ENCODE measurements at places on chromosomes 5 and 9.

GRCh38 chr5:74251141-74252035 lies 389.1 kb downstream of the ENC1 start:
- peak; percentile 57 for DNase-seq

DNA sequence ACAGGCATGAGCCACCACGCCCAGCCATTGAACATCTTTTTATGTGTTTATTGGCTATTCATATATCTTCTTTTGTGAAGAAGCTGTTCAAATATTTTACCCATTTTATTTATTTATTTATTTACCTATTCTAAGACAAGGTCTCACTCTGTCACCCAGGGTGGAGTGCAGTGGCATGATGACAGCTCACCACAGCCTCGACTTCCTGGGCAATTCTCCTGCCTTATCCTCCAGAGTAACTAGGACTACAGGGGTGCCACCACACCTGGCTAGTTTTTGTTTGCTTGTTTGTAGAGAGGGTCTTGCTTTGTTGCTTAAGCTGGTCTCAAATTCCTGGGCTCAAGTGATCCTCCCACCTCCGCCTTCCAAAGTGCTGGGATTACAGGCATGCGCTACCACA lies 33.5 kb downstream of the NAIF1 start:
- no peak for DNase-seq

DNA sequence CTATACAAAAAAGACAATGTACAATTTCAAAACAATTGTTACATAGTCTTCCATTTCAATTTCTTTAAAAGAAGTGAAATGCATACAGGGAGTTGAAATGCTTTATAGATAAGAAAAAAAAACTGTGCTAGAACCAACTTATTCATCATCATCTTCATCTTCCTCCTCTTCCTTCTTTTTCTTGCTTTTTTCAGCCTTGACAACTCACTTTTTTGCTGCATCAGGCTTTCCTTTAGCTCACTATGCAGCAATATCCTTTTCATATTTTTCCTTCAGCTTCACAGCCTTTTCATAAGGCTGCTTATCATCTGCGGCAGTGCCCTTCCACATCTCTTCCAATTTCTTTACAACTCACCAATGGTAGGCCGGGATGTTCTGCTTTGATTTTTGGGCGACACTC lies 4.4 kb downstream of the LHFPL2 start:
- no peak for DNase-seq

DNA sequence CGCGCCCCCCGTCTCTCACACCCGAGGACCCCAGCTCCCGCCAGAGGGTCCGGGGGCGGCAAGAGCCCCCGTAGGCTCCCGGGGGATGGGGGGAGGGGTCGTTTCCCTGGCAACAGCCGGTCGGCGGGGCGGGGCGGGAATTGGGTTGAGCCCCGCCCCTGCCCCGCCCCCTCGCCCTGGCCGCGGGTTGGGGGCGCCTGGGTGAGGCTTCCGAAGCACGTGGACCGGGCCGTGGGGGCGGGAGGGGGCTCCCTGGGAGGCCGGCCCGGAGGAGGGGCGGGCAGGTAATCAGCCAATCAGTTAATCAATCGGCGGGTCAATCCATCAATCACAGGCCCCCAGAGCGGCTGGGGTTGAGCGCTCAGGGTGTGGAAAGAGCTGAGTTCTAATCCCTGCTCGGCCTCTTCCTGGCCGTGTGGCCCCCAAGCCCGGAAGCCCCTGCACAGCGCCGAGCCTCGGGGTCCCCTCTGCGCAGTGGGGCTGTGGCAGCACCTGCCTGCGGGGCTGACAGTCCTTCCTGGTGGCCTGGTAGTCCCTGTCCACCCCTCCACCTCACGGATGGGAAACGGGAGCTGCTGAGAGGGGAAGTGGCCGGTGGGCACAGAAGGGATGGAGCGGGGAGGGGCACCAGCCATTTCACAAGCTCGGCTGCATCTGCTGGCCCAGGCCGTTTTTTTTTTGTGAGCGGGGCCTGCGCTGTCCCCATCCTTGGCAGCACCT lies 174.2 kb upstream of the IER5L start:
- no peak for DNase-seq

GRCh38 chr5:71457106-71457505 lies 1.7 kb downstream of the BDP1 start:
- DNase-seq = no peak

DNA sequence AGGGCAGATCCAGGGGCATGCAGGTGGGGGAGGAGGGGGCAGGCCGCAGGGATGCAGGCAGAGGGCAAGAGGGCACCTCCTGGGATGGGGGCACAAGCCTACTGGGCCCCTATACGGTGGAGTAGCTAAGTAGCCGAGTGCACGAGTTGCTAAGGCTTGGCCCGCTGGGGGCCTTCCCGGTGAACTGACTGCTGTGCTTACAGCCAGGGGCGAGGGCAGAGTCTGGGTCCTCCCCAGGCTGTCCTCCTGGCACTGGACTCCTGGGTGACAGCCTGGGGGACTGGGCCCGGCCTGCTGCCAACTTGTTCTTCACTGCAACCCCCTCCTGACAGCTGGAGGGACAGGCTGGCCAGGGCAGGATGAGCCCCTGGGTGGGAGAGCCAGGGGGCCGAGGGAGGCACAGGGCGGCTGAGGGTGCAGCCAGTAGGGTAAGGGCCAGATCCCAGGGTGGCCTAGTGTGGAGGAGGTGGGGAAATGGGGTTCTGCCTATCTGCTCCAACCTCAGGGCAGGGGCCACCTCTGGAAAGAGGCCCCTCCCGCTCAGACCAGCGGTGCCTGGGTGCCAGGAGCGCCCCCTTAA lies 1.7 kb upstream of the EGFL7 start:
- DNase-seq = no peak

DNA sequence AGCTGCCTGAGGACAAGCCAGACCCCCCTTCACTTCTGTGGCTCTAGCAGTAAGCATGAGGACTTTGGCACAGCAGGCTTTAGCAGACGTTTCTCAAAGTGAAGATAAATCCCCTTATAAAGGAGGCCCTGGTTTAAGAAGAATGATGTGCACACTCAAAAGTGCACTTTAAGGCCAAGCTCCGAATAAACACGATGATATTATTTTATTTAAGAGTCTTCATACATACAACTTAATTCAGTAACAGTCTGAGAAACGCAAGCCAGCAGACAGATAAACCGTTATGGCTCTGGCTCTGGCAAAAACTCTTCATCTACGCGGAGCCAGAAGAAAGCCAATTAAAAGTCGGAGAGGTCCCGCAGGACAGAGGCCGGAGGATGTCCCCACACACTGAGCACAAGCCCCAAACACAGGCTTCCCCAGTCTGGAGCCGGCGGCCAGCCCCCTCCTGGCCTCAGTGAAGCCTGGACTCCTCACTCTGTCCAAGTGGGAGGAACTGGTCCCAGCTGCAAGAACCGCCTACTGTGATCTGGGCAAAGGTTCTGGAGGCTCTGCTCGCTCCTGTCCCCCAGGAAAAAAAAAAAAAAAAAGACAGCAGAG lies 44.6 kb downstream of the ADAMTS2 start:
- DNase-seq = no peak

- no peak for DNase-seq
Measured at GRCh38 chr5:80806929-80807328, 152.1 kb upstream of the DHFR start.

GRCh38 chr9:22065431-22066200 lies 56.5 kb upstream of the CDKN2B start:
- no peak for DNase-seq

- no peak for DNase-seq
Measured at GRCh38 chr5:91532281-91532680, 149.2 kb upstream of the ARRDC3 start.

DNA sequence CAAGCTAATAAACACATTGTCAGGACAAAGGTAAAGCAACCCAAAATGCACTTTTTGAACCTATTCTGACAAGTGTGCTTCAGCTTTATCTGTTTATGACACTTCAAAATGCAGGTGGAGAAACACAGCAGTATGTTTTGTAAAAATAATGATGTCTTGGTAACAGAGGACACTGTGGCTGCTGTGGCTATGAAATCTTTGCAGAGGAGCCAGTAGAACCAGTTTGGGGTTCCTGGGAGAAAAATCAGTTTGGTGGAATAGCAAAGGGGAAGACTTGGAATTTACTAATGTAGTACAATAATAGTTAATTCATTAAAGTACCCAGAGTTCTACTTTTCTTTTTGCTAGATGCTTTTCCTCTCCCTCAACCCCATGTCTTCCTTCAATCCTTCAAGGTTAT lies 40.6 kb downstream of the SIL1 start:
- no peak for DNase-seq

DNA sequence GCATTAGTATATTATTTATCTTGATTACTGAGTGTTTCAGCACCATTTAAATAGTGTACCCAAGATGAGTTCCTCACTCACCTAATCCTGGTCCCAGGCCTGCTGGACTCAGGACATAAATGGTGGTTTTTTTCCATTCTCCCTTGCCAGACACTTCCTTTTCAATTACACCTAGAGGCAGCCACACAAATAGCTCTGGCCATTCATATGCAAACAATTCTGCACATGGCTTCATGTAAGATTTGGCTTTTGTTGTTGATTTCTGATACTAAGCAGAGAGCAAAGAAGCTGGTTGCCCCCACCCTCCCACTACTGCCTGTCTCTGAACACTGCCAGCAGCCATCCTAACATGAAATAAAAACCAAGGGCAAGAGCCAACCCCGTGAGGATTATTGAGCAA lies 180.4 kb downstream of the SEMA5A start:
- no peak for DNase-seq

DNA sequence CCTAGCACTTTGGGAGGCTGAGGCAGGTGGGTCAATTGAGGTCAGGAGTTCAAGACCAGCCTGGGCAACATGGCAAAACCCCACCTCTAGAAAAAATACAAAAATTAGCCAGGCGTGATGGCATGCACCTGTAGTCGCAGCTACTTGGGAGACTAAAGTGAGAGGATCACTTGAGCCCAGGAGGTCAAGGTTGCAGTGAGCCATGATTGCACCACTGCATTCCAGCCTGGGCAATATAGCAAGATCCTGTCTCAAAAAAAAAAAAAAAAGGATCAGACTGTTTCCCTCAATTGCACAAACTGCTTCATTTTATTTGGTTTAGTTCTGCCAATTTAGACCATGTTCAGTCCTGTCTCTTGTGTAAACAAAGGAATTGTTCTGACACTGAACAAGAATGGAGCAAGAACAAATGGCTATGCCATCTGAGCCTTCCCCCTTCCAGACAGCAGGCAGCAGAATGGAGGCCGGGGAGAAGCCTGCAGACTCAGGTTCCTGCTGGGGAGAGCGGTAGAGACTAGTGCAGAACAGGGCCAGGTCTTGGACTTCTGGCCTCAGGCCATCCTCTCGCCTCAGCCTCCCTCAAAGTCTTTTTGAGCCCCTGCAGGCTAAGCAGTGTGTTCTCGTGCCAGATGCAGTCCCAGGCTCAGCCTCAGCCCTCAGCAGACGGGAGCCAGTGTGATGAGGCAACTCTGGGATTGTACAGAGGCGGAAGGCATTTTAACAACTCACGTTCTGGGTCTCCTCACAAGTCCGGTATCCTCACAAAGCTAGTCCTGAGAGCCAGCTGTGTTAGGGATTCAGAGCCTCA lies 18.2 kb downstream of the HNRNPH1 start:
- DNase-seq = no peak

DNA sequence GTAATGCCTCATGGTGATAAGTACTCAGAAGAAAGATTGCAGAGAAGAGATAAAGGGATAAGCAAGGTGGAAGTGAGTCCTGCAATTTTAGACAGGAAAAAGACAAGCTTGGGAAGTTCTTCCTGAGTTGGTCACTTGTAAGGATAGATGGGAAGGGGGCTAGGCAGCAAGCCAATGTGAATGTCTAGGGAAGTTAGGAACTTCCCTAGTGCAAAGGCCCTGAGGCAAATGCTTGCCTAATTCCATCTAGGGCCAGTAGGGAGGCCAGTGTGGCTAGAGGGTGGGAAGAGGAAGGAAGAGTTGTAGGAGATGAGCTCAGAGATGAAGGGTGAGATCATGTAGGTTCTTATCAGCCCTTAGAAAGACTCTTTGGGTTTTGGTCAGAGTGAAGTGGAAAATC lies 206.6 kb downstream of the MAT2B start:
- DNase-seq = no peak

DNA sequence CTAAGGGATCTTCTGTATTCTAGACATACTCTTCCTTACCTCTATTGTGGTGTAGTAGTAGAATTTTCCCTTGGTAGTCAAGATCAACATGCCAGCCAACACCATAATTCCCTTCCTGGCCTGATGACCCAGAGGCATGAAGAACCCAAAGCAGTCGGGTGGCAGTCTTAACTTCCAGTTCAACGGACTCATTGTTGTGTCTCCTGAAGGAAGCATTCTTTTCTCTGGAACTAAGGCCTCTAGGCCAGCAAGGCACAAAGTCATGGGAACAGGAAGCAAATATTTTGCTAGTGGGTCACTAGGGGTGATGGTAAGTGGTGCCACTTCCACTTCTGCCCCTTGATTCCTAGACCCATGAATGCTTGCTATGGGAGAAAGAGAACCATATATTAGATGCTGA lies 55.2 kb upstream of the DAPK1 start:
- DNase-seq = no peak

GRCh38 chr5:67657055-67657454 lies 460.5 kb upstream of the CD180 start:
- no peak for DNase-seq

- DNase-seq = peak; percentile 81
Measured at GRCh38 chr9:124011460-124012301, at the start of gene LHX2. LHX2 (plus strand) TSS chr9:124011768; CDS start chr9:124012349, 581 bp downstream.

GRCh38 chr9:133540698-133541025 lies 6.2 kb downstream of the ADAMTSL2 start:
- no peak for DNase-seq

- no peak for DNase-seq
Measured at GRCh38 chr9:114930056-114930812, at the start of gene TNFSF8. TNFSF8 (minus strand) TSS chr9:114930591; CDS start chr9:114930303, 288 bp downstream.

DNA sequence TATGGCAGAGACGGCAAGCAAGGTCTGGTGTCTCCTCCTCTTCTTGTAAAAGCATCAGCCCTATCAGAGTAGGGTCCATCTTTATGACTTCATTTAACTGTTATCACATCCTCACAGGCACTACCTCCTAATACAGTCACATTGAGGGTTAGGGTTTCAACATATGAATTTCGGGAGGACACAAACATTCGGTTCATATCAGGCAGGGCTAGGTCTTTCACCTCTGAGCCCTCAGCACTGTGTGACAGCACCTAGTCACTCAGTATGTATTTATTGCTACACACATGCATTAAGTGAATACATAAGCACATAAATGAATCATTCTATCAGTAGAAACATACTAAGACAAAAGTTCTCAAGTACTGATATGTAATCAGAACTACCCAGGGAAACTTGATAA lies 9.4 kb upstream of the BTF3 start:
- no peak for DNase-seq
